GM20000 (cell line): ENCODE measurements at places on chromosomes 13 and 19.
A peak's percentile ranks its signal among the peaks of the same experiment; 100 is the strongest.

- no peak for DNase-seq
Measured at GRCh38 chr13:103104340-103104739, 38.1 kb upstream of the SLC10A2 start.

DNA sequence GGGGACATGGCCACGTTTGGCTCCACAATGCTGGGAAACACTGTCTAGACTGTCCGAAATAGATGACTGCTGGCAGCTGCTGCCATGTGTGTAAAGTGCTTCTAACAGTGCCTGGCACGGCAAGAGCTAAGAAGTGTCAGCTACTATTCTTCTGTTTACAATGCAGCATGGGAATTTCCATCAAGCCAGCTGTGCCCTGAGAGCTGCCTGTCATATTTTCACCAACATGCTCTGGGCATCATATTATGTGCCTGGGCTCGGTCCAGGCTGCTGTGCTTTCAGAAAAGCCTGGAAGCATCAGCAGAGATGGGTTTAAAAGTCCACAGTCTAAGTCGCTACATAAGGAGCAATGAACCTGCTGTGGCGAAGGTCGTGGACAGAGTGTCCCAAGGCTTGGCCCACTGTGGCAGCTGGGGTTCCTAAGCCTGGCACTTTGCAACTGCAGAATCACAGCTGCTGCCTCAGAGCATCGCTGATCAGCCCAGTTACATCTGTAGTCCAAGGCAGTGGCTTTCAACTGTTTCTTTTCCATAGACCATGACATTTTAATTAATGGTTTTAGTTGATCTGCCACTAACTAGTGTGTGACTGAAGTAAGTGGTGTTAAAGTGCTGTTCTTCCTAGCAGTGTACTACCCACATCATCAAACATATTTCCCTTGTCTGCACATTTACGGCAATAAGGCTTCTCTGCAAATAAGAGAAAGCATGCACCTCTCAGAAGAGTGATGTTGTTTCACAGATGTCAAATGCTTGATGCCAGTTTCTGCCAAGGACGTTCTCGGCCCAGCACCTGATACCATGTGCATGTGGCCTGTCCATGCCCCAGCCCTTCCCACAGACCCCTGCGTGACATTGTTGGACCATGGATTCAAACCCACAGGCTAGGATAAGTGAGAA, 95.7 kb upstream of the C1QTNF9B start:
- no peak for DNase-seq

DNA sequence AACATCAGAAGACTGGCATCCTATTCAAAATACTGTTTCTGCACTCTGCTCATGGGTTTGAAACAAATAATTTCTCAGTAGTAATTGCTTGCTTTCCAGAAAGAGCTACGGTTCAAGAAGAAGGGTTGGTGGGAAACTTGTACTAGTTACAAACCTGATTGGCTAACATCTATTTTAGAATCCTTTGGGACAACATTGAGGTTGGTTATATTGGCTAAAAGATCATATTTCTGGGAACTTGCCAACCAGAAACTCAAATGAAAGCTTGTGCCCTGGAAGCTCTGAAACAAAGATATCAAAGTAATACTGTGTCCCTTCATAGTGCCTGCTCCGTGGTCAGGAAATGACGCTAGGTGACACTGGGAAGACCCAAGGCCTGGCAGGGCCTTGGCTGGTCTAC, 141.7 kb downstream of the LACC1 start:
- DNase-seq = no peak

- no peak for DNase-seq
Measured at GRCh38 chr19:19352823-19353222, 32.2 kb downstream of the MAU2 start.

- peak; percentile 74 for DNase-seq
Measured at GRCh38 chr19:8585894-8586750, 8.9 kb upstream of the MYO1F start.

- no peak for DNase-seq
Measured at GRCh38 chr13:29260684-29261083, 334.8 kb downstream of the SLC7A1 start.

- no peak for DNase-seq
Measured at GRCh38 chr13:45932676-45933075, 81.1 kb upstream of the SIAH3 start.

DNA sequence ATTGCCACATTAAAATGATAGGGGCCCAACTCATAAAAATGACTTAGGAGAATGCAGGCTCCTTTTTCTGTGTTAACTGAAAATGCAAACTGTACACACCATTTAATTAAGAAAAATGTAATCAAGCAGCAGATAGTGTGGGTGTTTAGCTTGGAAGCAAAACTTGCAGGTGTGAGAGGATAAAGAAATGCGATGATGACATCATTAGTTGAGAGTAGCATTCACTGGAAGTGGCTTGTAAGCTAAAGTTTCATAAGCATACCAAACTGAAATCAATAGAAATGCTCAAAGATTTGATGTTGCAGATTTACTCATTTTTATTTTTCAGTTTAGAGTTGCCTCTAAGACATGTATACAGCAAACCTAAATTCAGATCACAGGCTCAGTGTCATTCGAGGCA, 86.6 kb downstream of the PRR20E start:
- no peak for DNase-seq

DNA sequence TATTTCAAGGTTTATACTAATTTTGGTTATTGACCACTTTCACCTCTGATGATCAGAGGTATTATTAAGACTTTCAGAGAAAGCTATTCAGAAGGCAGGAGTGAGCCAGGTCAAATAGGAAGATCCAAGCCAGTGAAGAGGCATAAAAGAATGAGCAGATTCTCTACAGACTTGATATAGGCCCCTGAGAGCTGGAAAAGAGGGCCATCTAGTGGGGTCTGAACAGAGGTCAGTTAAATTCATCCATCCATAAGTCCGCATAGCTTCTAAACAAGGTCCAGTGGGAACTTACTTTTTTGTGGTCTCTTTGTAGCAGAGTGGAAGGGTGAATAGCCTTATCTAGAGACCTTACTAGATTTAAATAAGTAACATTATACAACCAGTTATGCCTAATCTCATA, 126.6 kb upstream of the UFM1 start:
- DNase-seq = no peak

DNA sequence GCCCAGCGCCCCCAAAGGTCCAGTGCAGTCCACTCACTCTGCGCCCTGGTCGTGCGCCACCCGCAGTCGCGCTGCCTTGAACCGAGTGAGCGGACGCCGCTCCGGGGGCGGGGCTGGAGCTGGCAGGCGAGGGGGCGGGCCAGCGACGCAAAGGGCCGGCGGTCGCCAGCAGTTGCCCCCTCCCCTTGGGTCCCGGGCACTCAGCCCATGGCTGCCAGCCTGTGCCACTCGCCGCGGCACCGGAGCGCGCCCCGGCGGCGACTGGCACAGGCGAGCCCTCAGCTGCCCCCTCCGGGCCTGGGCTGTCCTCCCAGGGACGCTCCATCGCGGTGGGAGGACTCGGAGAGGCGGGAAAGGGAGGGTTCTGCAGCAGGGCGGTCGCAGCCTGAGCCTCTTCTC, at the start of gene S1PR5:
S1PR5 (minus strand) TSS at position 87 of the 399 bp plus-strand sequence. CDS start 2,436 bp downstream, outside the sequence.
- DNase-seq = no peak

DNA sequence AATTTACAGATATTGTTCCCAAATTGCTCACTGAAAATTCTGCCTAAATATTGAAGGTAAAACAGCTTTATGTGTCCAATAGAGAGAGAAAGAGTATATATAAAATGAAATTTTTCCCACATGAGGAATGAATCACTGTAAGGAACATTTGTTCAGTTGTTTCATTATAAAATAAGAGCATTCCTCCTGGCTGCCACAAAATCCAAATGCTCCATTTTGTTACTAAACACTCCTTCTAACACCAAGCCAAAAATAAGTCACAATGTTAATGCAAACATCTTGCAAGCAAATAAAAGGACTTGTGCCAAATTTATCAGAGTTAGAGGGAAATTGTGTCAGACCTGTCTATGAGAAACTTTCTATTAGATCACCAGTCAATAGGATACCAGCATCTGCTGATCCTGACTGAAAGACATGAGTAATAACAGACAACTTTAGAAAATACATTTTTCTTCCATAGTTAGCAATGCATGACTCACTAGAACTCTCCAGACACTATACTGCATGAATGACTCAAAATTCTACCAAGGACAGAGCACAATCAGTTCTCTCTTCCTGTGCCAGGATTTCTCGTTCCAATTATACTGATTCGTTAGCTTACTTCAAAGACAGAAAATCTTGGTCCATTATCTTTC, 83.5 kb upstream of the FNDC3A start:
- peak; percentile 11 for DNase-seq

DNA sequence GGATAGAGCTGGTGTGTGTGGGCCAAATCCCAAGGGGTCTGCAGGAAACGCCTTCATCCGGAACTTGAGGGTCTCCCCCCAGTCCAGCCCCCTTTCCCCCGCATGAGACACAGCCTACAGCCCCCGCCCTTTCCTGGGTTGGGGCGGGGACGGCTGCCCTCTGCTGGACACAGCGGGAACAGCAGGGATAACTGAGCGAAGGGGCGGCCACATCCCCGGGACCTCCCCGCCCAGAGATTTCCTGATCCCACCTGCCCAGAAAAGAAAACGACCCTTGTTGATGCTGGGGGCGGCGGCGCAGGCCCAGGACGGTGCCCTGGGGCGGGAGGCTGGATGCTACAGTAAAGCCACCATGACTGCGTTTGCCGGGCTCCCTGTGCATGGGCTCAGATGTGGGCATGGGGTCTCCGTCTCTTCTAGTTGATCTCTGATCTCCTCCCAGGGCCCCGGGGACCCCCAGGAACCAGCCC, 14.2 kb downstream of the ONECUT3 start:
- peak; percentile 93 for DNase-seq

- DNase-seq = no peak
Measured at GRCh38 chr13:77696879-77697216, 639 bp upstream of the SLAIN1 start.

DNA sequence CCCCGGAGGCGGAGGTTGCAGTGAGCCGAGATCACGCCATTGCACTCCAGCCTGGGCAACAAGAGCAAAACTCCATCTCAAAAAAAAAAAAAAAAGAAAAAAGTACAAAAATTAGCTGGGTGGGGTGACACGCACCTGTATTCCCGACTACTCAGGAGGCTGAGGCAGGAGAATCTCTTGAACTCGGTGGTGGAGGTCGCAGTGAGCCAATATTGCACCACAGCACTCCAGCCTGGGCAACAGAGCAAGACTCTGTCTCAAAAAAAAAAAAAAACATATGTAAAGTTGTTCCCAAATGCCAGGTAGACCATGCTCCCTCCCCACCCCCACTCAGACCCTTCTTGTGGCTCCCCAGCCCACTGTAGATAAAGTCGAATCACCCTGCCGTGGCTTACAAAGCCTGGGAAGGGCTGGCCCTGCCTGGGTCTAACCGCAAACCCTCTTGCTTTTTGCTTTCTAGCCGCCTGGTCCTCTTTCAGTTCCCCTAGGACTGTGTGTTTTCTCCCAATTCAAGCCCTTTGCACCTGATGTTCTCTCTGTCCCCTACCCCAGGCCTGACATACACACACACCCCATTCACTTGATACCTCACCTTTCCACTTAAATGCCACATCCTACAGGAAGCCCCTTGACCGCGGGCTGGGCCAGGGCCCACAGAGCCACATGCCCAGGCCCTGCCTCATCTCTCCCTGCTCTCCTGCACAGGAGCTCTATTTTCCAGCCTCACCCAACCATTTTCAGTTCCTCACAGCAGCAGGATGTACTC, 34.4 kb downstream of the MAP4K1 start:
- DNase-seq = peak; percentile 80

- DNase-seq = no peak
Measured at GRCh38 chr13:78742659-78743058, 83.7 kb upstream of the OBI1 start.

DNA sequence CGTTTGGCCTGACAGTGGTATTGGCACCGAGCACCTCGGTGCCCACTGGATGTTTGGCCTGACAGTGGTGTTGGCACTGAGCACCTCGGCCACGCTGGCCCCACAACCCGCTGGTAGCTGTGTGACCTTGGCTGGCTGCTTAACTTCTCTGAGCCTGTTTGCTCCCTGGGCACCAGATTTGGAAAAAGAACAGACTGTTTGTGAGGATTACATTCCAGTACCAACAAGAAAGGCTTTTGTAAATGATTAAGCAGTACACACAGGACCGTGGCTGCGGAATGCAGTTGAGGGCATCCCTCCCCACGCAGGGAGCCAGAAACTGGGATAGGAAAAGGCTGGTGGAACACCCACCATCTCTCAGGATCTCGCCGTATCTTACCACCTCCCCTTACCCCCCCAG, 31.9 kb downstream of the SLC25A42 start:
- no peak for DNase-seq

- no peak for DNase-seq
Measured at GRCh38 chr19:7661744-7662538, 6.9 kb upstream of the RETN start.

- DNase-seq = no peak
Measured at GRCh38 chr19:44731622-44732021, 16.9 kb upstream of the BCL3 start.

- DNase-seq = no peak
Measured at GRCh38 chr13:21938636-21939035, 267.8 kb downstream of the FGF9 start.

GRCh38 chr19:48656840-48657474, 11.0 kb upstream of the CA11 start:
- DNase-seq = no peak

- peak; percentile 79 for DNase-seq
Measured at GRCh38 chr19:17526922-17527321, 15.5 kb downstream of the PGLS start.
